ENCODE measurements at places on chromosomes 3 and 15.

GRCh38 chr3:161355508-161355907 is 15.8 kb downstream of the SPTSSB start:
- H3K27me3 ChIP-seq, result no peaks in the 10 kb centered on the region
- H3K4me1 ChIP-seq, result no peaks in the 10 kb centered on the region
- no peak overlapping the region for H3K4me3 ChIP-seq

- no peaks in the 10 kb centered on the region for H3K36me3 ChIP-seq
- no peak overlapping the region for H3K4me3 ChIP-seq
- H3K27me3 ChIP-seq, result no peaks in the 10 kb centered on the region
- no peak for DNase-seq
- H3K4me1 ChIP-seq, result no peaks in the 10 kb centered on the region
Observed at GRCh38 chr3:80734483-80734882, 966.7 kb upstream of the ROBO1 start.

DNA sequence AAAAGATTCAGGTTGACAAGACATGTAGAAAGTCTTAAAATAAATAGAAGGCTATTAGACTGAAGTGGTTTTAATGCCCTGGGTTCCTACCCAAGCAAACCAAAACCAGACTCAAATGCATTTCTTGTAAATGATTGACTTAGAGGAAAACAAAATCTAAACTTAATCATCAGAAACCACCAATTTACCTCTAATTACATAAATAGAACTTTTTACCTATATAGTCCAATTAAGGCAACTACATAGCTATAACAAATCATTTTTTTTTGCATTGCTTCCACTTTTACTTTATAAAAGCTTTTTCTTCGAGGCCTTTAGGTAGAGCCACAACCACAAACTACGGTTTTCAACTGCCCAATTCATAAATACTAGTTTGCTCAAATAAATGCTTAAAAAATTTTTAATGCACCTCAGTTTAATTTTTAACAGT is 231.3 kb upstream of the ARHGEF26 start:
- no peaks in the 10 kb centered on the region for H3K36me3 ChIP-seq
- H3K4me1 ChIP-seq, result no peaks in the 10 kb centered on the region
- H3K4me3 ChIP-seq, result no peak overlapping the region
- DNase-seq, result no peak

- no peaks in the 10 kb centered on the region for H3K4me1 ChIP-seq
- no peak within 1 kb of the TSS for H3K27ac ChIP-seq
- H3K4me3 ChIP-seq, result no peak within 1 kb of the TSS
- H3K27me3 ChIP-seq, result no peaks in the 10 kb centered on the region
- DNase-seq, result no peak
Observed at GRCh38 chr3:109136523-109136922, at the start of gene C3orf85. C3orf85 (plus strand) TSS chr3:109136719; CDS start chr3:109136848, 129 bp downstream.

- no peak overlapping the region for H3K4me3 ChIP-seq
- DNase-seq, result peak; percentile 74
- peaks cover 42% of the 10 kb centered on the region for H3K4me1 ChIP-seq
- no peak overlapping the region for H3K27ac ChIP-seq
- H3K36me3 ChIP-seq, result no peaks in the 10 kb centered on the region
- H3K27me3 ChIP-seq, result no peaks in the 10 kb centered on the region
Observed at GRCh38 chr15:100337096-100338044, 4.4 kb downstream of the ADAMTS17 start.

DNA sequence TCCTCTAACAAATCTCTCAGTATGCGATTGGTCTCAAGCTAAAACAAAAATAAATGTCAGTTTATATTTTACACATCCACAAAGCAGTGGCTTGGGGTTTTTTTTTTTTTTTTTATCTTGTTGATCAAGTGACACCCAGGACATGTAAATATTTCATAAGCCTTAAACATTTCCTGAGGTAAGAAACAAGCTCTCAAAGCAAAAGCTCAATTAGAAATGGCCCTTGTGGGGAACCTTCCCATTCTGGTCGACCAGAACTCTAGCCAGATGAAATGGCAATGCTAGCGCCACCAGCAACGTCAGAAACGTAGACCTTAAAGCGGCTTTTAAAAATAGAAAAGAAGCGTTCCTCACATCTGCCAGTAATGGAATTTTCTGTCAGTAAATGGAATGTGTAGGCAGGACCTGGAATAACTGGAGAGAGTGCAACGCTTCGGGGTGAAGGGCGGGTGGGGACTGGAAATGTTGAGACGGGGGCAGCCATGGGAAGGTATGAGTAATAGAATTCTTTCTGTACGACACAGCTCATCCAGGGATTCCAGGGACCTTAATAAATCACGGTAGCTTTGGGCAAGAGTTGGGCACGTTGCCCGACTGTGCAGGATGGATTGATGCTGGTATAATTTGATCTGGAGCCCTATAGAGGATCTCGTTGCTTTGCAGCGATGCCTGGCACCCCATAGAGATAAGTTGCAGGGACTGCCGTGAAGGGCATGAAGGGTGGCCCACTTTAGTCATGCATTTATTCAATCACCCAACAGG is 44.4 kb downstream of the BTD start:
- H3K27ac ChIP-seq, result peak overlapping the region; percentile 83
- H3K27me3 ChIP-seq, result no peaks in the 10 kb centered on the region
- H3K4me1 ChIP-seq, result peaks cover 24% of the 10 kb centered on the region
- H3K4me3 ChIP-seq, result peak overlapping the region; percentile 30
- no peaks in the 10 kb centered on the region for H3K36me3 ChIP-seq

DNA sequence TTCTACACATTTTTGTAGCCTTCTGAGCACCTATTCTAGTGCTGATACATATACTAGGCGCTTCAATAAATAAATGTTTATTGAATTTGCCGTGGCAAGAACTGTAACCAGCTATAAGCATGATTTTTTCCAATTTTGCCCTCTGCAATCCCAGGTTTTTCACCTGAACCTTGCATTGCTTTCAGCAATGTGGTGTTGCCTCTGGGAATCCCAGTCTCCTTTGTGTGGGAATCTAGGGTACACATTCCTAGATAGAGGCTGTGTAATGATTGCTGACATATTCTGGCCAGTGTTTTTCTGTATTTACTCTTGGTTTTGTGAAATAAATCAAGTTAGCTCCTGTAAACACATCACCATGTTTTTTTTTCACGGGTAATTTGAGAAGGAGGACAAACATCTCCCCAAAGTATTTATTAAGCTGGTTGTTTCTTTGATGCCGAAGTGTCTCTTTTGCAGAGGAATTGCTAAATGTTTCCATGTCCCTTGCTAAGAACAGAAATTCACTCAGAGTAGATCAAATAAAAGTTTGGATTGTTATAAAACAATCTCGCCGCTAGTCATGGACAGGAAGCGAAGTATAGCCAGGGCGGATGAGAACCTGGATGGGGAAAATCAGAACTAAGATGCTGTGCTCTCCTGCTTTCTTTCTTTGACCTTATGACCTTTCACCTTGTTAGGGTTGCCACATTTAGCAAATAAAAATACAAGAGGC is 1.2 kb downstream of the CFAP91 start:
- H3K4me1 ChIP-seq, result peaks cover 16% of the 10 kb centered on the region
- no peak for DNase-seq
- H3K36me3 ChIP-seq, result no peaks in the 10 kb centered on the region

GRCh38 chr3:161879470-161879869 is 382.9 kb downstream of the OTOL1 start:
- H3K4me1 ChIP-seq, result no peaks in the 10 kb centered on the region
- no peaks in the 10 kb centered on the region for H3K36me3 ChIP-seq
- no peak overlapping the region for H3K27ac ChIP-seq
- no peak overlapping the region for H3K4me3 ChIP-seq

DNA sequence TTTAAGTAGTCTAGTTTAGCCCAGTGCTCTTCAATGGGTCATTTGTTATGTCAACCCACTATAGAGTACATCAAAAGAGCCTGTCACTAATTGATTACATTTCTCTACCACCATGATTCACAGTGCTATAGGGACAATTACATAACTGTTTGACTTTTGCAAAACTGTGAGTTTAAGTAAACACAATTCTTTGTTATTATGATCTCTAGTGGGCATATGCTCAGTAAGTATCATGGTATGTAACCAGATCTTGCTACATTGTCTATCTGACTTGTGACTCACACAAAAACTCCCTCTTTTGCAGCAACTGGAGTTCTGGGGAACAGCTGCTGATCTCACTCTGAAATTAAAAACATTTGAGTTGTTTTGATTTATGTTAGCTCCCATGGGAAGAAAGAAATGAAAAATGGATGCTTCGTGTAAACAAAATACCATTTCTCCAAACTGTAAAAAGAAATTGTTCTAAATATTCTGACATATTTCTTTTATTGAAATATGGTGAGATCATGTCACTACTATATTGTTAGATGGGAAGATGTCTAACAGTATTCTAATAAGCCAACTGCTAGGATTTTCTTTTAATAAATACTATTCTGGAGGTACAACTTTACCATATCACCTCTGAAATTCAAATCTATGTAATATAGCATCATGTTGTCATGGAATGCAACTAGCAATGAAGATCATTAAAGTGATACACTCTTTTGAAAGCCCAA is 470.4 kb downstream of the ROBO1 start:
- no peak overlapping the region for H3K4me3 ChIP-seq
- no peaks in the 10 kb centered on the region for H3K27me3 ChIP-seq
- H3K4me1 ChIP-seq, result peaks cover 7% of the 10 kb centered on the region
- DNase-seq, result no peak
- no peaks in the 10 kb centered on the region for H3K36me3 ChIP-seq

GRCh38 chr3:140470211-140470610 is 207.7 kb upstream of the TRIM42 start:
- DNase-seq, result no peak
- H3K36me3 ChIP-seq, result no peaks in the 10 kb centered on the region
- H3K4me3 ChIP-seq, result no peak overlapping the region
- H3K27me3 ChIP-seq, result no peaks in the 10 kb centered on the region

DNA sequence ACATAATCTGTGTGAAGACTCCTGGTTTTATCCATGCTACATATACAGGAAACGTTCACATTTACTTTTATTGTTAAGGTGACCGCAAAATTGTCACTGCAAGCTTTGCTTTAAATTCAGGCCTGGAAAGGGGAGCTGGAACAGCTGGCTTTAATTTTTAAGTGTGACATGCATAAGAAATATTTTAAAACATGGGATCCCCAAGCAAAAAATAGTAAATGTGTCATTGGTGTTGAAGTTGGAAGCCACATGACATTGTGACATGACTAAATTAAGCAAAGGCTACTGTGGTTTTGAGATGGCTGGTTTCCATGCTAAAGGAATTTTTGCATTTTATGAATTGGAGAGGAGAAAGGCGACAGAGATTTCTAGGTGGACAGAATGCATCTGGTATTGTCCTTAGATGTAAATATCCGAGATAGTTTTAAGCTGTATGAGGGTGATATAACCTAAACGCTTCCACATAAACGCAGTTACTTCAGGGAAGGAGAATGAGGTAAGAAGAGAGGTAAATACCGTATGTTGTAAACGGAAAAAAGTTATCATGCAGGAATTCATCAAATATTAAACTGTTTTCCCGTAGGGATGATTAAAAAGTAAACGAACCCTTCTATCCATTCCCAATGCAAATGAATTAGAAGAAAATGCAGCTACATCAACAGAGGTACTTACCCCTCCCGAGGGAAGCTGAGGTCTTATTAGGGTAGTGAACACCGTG is 927 bp upstream of the FYTTD1 start:
- no peak for DNase-seq
- peaks cover 35% of the 10 kb centered on the region for H3K4me1 ChIP-seq
- no peaks in the 10 kb centered on the region for H3K27me3 ChIP-seq
- H3K36me3 ChIP-seq, result no peaks in the 10 kb centered on the region
- peak overlapping the region; percentile 94 for H3K27ac ChIP-seq

- peak overlapping the region; percentile 82 for H3K4me3 ChIP-seq
- H3K36me3 ChIP-seq, result no peaks in the 10 kb centered on the region
- no peaks in the 10 kb centered on the region for H3K27me3 ChIP-seq
- no peak for DNase-seq
Observed at GRCh38 chr3:173399044-173399443, 1.5 kb downstream of the NLGN1 start.

DNA sequence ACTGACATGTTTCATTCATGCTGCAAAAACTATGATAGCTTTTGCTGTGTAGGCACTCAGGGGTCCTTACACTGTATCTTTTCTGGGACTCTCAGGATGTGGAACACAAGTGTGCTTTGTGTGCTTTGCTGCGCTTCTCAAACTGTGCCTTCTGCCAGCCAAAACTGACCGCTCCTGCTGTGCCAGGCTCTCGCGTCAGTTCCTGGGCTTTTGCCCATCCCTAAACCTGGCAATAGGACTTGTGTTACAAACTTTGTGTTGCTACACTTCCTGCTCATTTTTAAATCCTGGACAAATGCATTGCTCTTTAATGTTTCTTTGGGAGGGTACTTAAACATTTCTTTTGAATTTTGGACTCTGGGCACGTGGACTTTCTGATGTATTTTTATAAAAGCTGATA is 60.3 kb downstream of the DIPK2A start:
- peak overlapping the region; percentile 40 for H3K27ac ChIP-seq
- H3K4me1 ChIP-seq, result peaks cover 18% of the 10 kb centered on the region
- H3K4me3 ChIP-seq, result no peak overlapping the region

GRCh38 chr15:43107751-43108150 is 1.9 kb upstream of the UBR1 start:
- DNase-seq, result no peak
- H3K27me3 ChIP-seq, result no peaks in the 10 kb centered on the region
- peaks cover 32% of the 10 kb centered on the region for H3K4me1 ChIP-seq
- no peak overlapping the region for H3K27ac ChIP-seq

Data from esophagus muscularis mucosa (tissue), 4 donors.